ENCODE measurements at places on chromosomes 4 and X.

DNA sequence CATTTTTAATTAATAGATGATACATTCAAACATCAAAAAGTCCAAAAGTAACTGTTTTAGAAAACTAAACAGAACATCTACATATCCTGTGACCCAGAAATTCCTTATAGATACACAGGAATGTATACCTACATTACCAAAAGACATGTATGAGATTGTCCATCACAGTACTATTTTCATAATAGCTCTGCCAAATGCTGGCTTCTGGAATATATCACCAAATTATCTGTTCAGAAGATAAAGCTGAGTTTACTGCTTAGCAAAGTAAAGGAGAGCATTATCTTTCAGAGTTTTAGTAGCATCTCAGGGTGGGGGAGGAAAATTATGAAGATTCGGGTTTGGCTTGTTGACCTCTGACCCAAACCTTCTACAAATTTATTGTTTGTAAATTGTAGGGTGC, 368.9 kb upstream of the SLC7A11 start:
- DNase-seq: no peak

GRCh38 chr4:182126096-182126495, 117.1 kb upstream of the TENM3 start:
- no peak for DNase-seq

DNA sequence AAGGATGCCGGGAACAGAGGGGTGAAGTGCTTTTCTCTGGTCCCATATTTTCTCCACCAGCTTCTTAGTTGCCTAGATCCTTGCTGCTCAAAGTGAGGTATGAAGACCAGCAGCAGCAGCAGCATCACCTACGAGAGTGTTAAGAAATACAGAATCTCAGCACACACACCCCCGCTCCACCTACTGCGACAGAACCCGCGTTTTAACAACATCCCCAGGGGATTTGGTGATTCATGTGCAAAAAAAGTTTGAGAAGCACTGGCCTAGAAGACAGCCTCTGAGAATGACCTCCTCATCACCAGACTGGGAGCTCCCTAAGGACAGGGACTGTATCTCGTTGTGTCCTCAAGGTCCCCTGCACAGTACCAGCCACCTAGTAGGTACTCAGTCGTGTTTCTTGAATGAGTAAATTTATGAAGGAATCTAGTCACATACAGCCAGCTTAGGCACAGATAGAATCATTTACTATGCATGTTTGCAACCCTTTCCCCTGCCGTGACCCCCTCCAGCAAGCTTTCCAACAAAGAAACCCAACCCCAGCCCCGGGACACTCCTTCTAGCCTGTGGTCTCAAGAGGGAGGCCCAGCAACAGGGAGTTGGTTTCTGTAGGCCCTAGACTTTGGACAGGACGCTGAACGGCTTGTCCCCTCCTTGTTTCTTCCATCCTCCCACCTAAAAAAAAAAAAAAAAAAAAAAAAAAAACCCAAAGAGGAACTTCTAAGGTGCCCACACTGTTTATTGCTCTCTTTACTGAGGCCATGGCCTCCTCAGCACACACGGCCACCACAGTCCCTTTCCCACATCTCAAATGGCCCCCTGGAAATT, 21.5 kb downstream of the RTL5 start:
- DNase-seq: no peak

GRCh38 chr4:150773729-150774449, 191.9 kb downstream of the MAB21L2 start:
- DNase-seq: no peak

DNA sequence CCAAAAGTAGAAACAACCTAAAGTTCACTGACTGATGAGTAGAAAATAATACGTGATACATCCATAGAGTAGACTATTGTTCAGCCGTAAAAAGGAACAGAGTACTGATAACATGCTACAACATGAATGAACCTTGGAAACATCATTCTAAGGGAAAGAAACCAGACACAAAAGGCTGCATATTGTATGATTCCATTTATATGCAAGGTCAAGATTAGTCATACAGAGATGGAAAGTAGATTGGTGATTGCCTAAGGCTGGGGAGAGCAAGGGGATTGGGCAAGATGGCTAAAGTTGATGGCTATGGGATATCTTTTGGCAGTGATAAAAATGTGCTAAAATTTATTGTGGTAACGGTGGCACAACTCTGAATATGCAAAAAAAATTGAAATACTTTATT, 209.1 kb downstream of the RELL1 start:
- DNase-seq: no peak

GRCh38 chr4:3681191-3681590, 85.0 kb upstream of the ADRA2C start:
- no peak for DNase-seq

DNA sequence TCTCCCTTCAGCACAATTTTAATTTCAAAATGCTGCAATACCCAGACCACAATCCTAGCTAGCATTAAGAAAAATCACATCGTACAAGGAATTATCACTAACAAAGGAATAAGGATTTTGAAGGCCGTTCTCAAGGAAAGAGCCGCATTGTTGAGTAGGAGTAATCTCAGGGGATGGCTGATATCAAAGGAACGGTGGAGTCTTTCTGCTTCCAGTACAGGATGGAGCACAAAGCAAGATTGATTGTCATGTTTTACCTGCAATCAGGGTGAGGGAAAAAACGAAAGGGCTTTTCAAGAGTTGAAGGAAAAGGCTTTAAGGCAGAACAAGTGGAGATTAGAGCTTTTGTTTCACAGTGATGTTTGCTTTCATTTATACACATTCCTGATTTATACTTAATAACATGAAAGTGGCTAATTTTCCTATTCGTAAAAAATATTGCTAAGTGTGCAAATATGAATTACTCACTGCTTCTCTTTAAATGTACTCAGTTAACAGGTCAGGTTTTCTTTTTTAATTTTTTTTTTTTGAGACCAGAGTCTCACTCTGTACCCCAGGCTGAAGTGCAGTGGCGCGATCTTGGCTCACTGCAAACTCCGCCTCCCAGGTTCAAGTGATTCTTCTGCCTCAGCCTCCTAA, 207.0 kb downstream of the TRIML1 start:
- no peak for DNase-seq

DNA sequence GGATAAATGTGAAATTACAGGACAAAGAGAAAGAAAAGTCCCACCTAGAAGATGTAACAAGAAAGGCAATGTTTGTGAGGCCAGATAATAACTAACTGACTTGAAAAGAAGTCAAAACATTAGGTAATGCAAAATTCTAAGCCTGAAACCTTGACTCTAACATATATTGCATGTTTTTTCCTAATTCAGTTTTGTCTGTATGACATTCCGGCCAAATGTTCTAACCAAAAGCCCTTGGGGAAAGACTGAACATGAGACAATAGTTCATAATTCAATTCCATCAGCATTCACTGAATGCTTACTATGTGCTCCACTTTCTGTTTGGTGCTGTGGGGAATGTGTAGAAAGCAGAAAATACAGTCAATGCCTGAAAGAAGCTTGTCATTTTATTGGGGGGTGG, 84.8 kb upstream of the PLAC1 start:
- DNase-seq: no peak

DNA sequence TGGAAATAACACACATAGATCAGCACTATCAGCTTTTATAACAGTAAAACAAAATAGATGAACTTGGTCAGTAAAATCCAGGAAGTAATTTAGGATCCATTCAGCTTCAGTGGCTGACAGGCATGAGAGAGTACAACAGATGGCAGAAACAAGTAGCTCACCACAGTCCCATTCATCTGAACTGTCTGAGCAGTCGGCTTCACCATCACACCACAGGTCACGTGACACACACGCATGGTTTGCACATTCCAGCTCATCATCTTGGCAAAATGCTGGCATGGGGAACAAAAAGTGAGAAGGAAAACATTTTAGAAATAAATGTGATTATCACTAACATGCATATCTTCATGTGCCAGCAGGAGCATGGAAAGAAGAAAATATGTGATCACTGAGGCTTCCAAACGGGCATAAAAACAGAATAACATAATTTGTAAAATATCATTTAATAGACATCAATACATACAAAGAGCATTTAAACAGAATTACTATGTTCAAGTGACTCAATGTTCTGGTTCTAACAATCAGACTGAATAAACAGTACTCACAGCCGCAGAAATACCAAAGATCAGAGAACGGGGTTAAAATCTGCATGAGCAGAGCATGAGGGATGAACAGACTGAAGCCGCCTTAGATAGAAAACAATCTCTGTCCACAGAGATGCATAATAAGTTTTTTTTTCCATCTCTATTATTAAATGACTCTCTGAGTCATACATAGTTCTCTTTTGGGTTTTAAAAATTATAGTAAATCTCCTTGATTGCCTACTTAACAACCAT, 158.1 kb downstream of the ATP10D start:
- DNase-seq: no peak

GRCh38 chr4:27830251-27830650, 969.6 kb downstream of the STIM2 start:
- DNase-seq: no peak

DNA sequence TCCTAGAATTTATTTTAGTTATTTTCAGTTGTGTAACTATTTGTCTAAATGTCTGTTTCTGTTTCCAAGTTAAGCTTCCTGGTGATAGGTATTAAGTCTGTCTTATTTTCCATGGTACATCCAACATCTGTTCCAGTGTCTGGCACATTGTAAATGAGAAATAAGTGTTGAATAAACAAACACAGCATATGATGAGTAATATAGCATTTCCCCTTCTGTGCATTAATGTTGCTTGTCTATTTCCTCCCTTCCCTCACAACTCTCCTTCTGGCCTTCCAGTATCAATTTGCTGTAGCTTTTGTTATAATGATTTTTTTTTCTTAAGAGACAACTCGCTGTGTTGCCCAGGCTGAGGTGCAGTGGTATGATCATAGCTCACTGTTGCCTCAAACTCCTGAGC, 36.1 kb downstream of the COPS4 start:
- no peak for DNase-seq

DNA sequence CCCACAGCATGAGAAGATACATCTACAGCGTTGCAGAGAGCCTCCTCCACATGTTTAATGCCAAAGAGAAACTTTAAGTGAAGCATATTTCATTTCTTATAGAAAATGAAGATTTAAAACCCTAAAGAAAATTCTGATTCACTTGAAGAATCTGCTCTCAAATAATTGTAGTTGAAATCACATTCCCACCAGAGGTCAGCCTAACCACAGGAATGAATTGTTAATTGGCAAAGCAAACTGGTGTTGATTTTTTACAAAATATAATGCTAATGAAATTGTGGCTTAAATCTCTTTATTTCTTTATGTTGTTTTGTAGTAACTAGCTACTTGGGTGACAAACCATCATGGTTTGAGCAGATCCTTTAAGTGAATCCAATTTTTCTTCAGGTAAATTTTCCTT, 31.1 kb upstream of the WDR17 start:
- DNase-seq: no peak

DNA sequence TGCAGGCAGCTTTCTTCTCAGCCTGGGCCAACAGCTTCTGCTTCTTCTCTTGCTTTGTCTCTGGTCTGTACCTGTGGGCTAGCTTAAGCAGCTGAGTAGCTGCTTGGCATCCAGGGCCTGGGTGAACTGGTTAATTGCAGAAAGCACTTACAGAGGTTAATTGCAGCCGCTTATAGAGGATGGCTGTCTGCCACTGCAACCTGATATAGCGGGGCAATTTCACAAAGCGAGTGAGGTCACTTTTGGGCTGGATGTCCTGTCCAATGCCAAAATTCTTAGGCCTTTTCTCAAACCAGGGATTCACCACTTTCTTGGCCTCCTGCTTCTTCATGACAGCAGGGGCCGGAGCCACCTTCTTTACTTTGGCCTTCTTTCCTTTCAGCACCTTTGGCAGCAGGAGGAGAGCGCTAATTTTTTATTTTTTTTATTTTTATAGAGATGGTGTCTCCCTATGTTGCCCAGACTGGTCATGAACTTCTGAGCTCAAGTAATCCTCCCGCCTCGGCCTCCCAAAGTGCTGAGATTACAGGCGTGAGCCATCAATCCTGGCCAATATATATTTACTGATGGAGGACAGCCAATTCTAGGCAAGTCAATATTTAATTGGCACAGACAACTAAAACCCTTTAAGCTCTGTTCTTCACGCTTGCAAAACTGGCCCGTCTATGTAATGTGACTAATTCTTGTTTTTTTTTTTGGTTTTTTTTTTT, 61.0 kb downstream of the ENOPH1 start:
- DNase-seq: no peak

DNA sequence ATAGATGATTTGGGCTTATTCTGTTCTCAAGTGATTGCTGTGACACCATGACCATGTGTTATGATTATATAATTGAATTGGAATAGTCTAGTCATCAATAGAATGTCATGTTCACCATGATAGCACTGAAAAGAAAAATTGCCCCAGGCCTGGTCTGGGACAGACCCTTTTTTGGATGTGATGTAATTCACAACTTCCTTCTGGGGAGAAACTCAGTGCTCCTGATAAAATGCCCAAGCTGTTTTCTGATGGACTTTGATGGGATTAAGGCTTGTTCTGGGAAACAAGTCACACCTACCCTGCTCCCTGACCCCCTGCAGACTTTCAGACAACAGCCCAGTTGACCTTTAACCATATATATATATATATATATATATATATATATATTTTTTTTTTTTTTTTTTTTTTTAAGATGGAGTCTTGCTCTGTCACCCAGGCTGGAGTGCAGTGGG, 65.3 kb downstream of the RHOH start:
- no peak for DNase-seq

GRCh38 chrX:109831326-109831985, 98.4 kb upstream of the ACSL4 start:
- DNase-seq: no peak

DNA sequence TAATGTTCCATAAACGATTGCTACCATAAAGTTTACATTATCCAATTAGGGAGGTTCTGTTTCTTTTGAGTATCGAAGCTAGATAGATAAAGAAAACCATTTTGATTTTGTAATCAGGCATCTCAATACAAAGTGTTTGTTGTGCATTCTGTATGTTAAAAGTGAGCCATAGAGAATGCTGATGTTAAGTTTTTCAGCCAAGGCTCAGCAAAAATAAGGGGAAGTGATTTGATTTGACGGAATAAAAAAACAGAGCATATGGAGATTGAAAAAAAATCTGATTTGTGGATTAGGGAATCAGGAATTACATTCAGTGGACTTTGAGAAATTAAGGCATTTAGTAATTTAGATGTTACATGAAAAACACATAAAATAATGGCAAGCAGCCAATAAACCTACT, 314.8 kb downstream of the PPP3CA start:
- no peak for DNase-seq

DNA sequence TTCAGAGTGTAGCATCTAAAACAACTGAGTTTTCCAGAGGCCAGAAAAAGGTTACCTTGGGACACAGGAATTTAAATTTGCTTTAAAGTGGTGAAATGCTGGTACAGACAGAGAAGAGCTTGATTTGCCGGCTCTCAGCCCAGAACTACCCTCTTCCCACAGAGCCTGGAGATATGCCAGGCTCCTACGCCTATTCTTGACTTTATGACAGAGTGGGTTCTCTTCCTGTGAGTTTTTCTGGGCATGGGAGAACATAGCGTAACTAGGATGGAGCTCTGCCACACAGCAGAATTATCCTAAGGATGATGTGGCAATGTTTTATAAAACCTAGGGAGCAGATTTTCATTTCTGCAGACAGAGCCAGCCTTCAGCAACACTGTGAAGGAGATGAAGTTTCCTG, 241.8 kb downstream of the GRIA3 start:
- no peak for DNase-seq

Data from activated T-cell treated with anti-CD3 and anti-CD28 coated beads, Interleukin-2, amount 50 U/mL, for 1 hour (primary cell).